ENCODE measurements at places on chromosomes 6 and 20.

- no peaks in the 10 kb centered on the region for H3K27me3 ChIP-seq
- no peaks in the 10 kb centered on the region for H3K36me3 ChIP-seq
- H3K4me1 ChIP-seq, result no peaks in the 10 kb centered on the region
- H3K4me3 ChIP-seq, result no peak overlapping the region
Observed at GRCh38 chr6:163626073-163626867, 211.8 kb downstream of the QKI start.

DNA sequence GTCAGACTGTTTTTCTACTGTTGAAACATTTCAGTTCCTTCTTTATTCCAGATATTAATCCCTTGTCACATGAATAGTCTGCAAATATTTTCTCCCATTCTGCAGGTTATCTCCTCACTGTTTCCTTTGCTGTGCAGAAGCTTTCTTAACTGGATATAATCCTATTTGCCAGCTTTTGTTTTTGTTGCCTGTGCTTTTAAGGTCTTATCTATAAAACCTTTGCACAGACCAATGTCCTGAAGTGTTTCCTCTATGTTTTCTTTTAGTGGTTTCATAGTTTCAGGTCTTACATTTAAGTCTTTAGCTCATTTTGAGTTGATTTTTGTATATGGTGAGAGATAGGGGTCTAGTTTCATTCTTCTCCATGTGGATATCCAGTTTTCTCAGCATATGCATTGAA lies 19.2 kb downstream of the NCOA6 start:
- H3K4me3 ChIP-seq, result no peak overlapping the region
- no peaks in the 10 kb centered on the region for H3K36me3 ChIP-seq
- no peak for DNase-seq
- H3K27me3 ChIP-seq, result no peaks in the 10 kb centered on the region
- peaks cover 6% of the 10 kb centered on the region for H3K4me1 ChIP-seq

DNA sequence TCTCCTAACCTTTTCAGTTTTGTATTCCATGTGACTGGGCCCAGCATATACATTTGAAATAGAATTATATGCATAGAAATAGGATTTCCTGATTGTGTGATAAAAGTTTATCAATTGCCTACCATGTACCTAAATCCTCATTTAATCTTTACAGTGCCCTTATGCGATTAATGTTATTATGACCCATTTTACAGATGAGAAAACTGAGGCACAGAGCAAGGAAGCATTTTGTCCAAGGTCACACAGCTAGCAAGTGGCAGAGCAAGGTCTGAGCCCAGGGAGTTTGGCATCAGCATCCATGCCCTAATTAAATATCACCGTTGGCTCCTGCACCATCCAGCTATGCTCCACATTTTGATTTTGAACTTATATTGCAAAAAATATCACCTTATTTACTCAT lies 28.2 kb upstream of the PAX1 start:
- DNase-seq, result no peak
- no peak overlapping the region for H3K27ac ChIP-seq
- no peaks in the 10 kb centered on the region for H3K36me3 ChIP-seq
- no peaks in the 10 kb centered on the region for H3K4me1 ChIP-seq
- no peaks in the 10 kb centered on the region for H3K27me3 ChIP-seq
- H3K4me3 ChIP-seq, result no peak overlapping the region

- H3K4me1 ChIP-seq, result no peaks in the 10 kb centered on the region
- no peak overlapping the region for H3K27ac ChIP-seq
- no peak for DNase-seq
- no peaks in the 10 kb centered on the region for H3K36me3 ChIP-seq
- H3K27me3 ChIP-seq, result no peaks in the 10 kb centered on the region
Observed at GRCh38 chr6:12767016-12767415, 50.4 kb downstream of the PHACTR1 start.

DNA sequence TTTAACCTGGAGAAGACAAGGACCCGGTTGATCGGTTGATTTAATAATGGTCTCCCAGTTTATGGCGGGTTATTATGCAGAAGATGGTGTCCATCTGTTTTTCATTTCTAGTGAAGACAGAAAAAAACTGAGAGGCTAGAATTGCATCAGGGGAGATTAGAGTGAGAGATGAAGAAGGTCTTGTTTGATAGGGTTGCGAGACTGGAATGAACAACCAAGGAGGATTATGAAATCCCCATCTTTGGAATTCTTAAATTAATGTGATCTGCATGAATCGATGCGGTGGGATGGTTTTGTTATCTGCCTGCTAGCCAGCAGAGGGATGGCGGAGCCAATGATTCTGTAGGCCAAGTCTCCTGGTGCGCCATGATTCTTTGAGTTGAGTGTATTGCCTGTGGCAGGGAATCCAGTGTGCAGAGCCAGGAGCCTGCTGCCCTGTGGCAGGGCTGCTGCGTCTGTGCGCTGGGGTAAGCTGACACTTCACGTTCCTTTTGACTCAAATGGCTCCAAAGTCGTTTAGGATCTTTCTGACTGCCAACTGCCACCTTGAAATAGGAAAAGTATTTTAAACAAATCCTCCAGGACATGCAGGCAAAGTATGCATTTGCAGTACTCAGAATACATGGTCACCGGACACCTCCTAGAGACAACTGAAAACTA lies 200.1 kb downstream of the CLIC5 start:
- H3K4me3 ChIP-seq, result no peak overlapping the region
- no peaks in the 10 kb centered on the region for H3K36me3 ChIP-seq
- no peaks in the 10 kb centered on the region for H3K27me3 ChIP-seq
- peaks cover 20% of the 10 kb centered on the region for H3K4me1 ChIP-seq
- no peak overlapping the region for H3K27ac ChIP-seq
- DNase-seq, result no peak

DNA sequence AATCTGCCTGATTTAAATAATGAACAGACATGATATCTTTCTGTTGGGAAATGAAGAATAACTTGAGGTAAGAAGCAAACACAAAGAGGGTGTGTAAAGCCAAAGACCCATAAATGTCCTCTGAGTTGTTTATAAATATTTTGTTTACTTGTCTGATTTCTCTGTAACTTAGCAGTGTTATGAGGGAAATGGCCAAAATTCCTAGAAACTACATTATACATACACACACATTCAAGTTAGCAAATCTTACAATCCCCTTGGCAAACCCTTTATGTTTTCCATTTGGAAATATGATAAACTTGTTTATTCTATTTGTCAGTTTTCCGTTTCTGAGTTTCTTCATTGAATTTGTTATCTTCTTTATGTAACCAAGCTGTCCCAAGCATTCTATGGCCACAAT lies 81.4 kb upstream of the TCF21 start:
- H3K4me1 ChIP-seq, result no peaks in the 10 kb centered on the region
- no peak overlapping the region for H3K4me3 ChIP-seq
- H3K36me3 ChIP-seq, result no peaks in the 10 kb centered on the region
- H3K27me3 ChIP-seq, result no peaks in the 10 kb centered on the region

DNA sequence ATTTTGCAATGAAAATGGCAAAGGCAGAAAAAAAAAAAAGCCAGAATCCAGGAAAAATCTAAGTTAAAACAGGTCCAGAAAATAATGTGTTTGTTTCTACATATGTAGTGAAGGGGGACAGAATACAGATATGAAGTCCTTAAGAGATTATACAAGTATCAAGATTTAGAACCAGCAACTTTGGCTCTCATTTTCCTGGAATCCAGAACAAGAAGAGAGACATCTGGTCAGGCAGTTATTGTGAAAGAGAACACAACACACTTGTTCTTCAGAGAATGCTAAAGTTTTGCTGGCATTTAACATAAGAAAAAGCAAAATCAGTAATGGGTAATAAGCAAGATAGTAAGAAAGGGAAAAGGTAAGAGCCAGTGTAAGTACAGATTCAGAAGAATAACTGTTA lies 21.1 kb downstream of the BAG2 start:
- no peak for DNase-seq
- H3K27ac ChIP-seq, result no peak overlapping the region
- no peaks in the 10 kb centered on the region for H3K36me3 ChIP-seq
- no peaks in the 10 kb centered on the region for H3K27me3 ChIP-seq

GRCh38 chr6:20875369-20875963 lies 341.2 kb downstream of the CDKAL1 start:
- no peaks in the 10 kb centered on the region for H3K4me1 ChIP-seq
- no peak overlapping the region for H3K27ac ChIP-seq
- H3K4me3 ChIP-seq, result no peak overlapping the region
- no peak for DNase-seq
- no peaks in the 10 kb centered on the region for H3K36me3 ChIP-seq
- H3K27me3 ChIP-seq, result no peaks in the 10 kb centered on the region

Measured in MM.1S (cell line).